WTC11 (cell line): ENCODE measurements at places on chromosomes 7 and 10. TPM values are rescaled to one million over a fixed set of nuclear protein-coding genes. Genes with fewer than 3 reads are reported as not detected.
A peak's percentile ranks its signal among the peaks of the same experiment; 100 is the strongest.

PPP1R17 gene
- total RNA-seq, result 1.5 to 2.6 TPM (median 1.6 TPM) in 3 replicates

GRCh38 chr10:72847681-72848080 lies 45.9 kb upstream of the OIT3 start:
- no peak for DNase-seq

DNA sequence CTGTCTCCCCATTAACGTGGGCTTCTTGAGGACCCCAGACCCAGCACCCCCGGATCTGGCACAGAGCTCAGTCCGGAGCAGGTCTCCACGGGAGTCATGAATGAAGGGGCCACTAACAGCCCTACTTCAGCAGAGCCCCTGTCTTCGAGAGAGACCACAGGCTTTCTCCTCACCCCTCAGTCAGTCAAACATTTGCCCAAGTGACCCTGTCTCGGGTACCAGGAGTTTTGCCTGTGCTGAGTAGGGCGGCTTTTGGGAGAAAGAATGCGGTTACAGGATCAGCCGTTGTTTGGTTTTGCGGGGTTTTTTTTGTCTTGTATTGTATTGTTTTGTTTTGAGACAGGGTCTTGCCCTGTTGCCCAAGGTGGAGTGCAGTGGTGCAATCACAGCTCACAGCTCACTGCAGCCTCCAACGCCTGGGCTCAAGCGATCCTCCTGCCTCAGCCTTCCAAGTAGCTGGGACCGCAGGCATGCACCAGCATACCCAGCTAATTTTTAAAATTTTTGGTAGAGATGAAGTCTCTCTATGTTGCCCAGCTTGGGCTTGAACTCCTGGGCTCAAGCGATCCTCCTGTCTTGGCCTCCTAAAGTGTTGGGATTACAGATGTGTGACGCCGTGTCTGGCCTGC lies 16.5 kb downstream of the ADAP1 start:
- DNase-seq, result no peak

DNA sequence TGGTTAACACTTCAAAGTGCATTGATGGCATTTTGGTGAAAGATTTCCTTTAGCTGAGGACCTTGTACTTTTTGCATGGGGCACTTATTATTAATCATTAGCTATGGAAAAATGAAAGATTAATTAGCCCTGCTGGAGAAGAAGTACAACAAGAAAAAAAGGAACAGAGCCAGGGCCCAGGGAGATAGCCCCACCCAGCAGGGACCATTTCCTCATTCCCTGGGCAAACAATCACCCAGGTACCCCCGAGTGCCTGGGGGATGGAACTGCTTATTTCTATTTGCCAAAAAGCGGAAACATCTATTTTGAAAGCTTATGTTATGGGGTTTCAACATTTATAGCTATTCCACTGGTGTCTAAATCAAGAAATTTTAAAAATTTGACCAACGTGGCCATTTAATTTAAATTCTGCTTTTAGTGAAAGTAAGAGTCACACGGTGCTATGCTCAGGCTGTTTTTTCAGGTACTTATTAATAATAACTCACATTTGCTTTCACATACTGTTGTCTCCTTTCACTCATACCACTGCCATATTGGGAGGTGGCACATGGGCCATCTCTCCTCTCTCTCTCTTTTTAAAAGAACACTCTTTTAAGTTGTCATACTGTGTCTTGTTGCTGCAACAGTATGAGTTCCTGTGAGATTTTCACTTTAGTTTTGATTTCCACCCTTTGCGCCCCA lies 143.6 kb upstream of the KIF5B start:
- DNase-seq, result no peak

- DNase-seq, result no peak
Observed at GRCh38 chr7:155520114-155520513, 26.2 kb downstream of the CNPY1 start.

GATA3 gene
- 0.60 to 0.89 TPM (median 0.72 TPM) in 3 replicates for total RNA-seq

- no peak for DNase-seq
Observed at GRCh38 chr7:30142710-30143109, 7.9 kb downstream of the MTURN start.

- DNase-seq, result no peak
Observed at GRCh38 chr10:8410506-8410905, 356.0 kb downstream of the GATA3 start.

GRCh38 chr10:5079836-5080235 lies 14.4 kb upstream of the AKR1C3 start:
- DNase-seq, result no peak

- no peak for DNase-seq
Observed at GRCh38 chr7:120021085-120021484, 251.9 kb upstream of the KCND2 start.

DNA sequence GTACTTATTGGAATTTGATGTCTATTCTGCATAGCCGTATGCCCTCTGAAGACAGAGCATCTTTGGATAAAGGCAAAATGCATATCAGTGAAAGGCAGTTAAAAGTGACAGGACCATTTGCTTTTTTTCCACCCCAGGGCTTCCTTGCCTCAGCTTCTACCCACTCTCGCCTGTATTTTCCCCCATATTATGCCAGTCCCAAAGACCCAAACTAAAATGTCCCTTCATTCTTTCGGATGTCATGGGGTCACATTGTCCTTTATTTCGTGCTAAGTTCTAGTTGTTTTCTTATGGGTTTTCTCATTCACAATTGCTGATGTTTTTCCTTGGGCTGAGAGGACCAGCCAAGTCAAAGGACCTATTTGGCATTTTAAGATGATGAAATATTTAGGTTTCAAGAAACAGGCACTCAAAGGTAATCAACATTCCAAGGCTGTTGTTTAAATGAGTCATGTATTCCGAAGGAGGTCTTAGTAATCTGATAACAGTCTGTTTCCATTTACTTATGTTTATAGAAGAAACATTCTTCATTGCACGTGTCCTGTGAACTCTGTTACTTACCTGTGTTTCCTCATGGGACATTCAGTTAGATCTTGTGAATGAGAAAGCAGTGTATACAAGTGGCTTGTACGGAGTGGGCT lies 74.1 kb downstream of the DNAH11 start:
- no peak for DNase-seq

DNA sequence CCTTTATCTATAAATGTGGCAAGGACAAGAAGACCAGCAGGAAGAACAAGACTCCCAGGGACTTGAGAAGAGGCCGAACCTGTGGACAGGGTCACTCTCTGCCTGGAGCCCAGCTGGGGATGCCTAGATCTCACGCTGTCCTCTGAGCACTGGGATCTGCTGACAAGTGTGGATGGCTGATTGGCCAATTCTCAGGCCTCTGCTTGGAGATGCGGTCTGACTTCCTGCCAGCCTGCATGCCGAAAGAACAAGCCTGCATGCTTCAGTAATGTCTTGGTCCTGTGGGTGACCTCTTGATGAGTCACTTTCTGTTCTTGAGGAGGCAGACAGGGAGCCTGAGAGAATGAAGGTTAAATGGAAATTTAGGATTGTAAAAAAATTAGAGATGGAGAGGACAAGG lies 84.7 kb downstream of the TMEM178B start:
- DNase-seq, result no peak

DNA sequence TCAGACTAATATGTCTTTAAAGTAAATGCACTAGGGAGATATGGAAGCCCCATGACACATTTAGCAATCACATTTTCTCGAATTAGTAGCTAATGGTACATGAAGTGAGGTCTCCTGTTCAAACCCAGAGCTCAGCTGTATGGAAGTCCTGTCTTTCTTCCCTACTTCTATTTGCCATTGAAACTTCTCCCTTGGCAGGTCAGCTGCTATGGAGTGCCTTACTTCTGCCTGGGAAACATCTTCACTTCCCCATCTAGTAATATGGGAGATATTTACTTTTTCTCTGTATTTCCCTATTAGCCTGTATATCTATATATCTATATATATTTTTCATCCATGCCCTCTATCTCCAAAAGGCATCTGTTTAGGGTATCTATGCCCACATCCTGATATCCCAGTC lies 225.3 kb upstream of the INHBA start:
- no peak for DNase-seq

GRCh38 chr7:41367967-41368882 lies 334.7 kb downstream of the INHBA start:
- DNase-seq, result no peak

ITIH5 gene
- total RNA-seq, result 3.1 to 3.8 TPM (median 3.6 TPM) in 3 replicates

DNA sequence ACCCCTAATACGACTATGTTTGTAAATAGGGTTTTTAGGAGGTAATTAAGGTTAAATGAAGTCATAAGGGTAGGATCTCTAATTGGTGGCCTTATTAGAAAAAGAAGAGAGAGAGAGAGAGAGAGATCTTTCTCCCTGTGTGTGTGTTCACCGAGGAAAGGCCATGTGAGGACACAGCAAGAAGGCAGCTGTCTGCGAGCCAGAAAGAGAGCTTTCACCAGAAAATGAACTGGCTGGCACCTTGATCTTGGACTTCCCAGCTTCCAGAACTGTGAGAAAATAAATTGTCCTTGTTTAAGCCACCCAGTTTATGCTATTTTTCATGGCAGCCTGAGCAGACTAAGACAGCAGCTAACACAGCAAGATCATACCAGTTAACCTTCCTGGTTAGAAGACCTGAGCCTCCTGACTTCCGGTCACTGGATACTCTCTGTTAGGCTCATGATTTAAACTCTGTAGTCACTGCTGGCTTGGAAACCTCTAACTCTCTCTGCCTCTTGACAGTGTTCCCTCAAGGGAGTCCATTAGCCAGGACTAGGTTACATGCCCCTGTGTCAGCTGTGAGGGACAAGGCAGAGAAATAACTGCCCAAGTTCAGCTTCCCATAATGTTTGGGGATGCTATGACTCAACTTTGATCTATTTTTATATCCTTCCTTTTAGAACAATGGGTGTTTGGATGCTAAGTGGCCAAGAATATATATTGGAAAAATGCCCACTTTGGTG lies 102.3 kb downstream of the DYNC1I1 start:
- no peak for DNase-seq

DNA sequence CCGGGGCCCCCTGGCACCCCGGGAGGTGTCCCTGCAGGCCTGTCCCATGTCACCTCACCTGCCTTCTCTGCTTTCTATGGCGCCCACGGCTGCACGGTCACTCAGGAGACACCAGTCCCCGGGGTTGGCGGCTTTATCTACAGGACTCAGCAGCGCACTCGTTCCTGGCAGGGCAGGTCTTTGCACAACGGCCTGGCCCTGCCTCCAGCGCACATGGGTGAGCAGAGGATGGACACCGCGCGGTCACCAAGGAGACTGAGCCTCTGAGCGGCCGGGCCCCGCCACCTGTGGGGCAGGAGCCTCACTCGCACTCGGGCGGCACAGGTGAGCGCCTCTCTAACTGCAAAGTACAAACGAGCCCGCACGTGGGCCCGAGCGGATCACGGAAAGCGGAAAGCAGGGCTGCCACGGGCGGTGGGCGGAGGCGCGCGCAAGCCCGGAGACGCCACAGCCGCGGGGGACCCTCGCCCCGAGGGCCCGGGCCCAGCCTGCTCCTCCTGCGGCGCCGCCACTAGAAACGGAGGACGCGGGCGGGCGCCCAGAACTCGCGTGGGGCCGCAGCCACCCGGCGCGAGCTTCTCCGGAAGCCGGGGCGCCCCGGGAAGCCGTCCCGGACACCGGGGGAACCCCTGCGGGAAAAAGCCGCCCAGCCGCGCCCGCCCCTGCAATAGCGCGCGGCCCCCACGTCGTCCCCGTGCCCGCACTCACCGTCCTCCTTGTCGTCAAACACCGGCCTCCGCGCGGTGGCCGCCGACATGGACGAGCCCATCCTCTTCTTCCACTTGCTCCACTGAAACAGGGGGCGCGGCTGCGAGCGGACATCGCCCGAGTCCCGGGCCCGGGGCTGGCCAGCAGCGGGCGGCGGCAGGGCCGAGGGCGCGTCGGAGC lies 642 bp downstream of the STK32C start:
- DNase-seq, result peak; percentile 49

IFT22 gene
- total RNA-seq, result 13.7 to 16.6 TPM (median 15.5 TPM) in 3 replicates

DNA sequence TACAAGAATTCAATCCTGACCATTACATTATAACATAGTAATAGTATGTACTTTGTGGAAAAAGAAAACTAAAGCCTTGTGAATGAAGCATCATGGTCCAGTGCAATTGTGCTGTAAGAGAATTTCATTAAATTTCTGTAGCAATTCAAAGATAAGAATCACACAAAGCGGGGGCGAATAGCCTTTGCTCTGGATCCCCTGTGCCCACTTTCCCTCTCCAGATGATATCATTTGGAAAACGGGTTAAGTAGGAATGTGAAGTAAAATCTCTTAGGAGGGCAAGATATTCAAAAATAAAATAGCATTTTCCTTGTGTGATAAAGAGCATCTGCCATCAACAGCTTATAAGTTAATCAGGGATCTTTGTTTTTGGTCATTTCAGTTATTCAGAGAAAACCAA lies 177.1 kb downstream of the CHRM2 start:
- DNase-seq, result no peak

ITGB8 gene
- total RNA-seq, result 1.8 to 2.2 TPM (median 1.9 TPM) in 3 replicates

- DNase-seq, result no peak
Observed at GRCh38 chr10:88994019-88994418, 3.4 kb downstream of the FAS start.

DNA sequence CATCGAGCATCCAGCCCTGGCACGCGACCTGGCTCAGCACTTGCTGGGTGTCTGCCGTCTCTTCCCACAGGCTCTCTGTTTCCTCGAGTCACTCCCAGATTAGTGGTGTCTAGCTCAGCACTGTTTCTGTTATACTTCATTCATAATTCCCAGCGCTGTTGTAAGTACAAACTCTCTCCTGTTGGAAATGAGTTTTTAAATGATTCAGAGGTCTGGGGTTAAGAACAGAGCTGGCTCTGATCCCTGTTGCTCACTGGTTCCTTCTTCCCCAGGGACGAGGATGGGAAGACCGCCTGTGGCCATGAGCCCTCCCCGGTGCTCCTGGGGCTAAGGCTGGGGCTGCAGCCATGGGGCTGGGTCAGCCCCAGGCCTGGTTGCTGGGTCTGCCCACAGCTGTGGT lies 17.3 kb upstream of the C10orf95 start:
- no peak for DNase-seq
